ENCODE measurements at places on chromosomes 4 and X.

GRCh38 chrX:80206647-80207046 lies 192.1 kb downstream of the TBX22 start:
- no peak for DNase-seq

- no peak for DNase-seq
These were observed 60.1 kb downstream of the PRRG1 start for GRCh38 chrX:37409278-37409677.

DNA sequence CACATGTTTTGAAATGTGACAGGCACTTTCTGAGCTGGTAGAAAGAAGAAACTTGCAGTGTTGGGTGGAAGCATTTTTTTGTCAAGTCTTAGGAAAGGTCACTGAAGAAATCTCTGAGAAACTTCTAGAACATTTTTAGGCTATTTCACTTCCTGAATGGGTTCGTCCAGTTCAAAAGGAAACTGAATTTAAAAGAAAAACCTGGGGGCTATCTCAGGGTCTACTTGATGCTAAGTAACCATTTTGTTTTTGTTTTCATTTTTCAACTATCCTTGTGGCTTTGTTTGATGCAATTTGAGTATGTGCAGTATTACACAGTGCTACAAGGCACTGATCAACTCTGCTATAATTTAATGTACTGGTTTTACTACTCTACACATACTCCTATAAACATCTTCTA lies 34.0 kb upstream of the AMOT start:
- DNase-seq = no peak

- peak; percentile 2 for DNase-seq
These were observed 1.5 kb downstream of the CASP6 start for GRCh38 chr4:109701566-109702410.

DNA sequence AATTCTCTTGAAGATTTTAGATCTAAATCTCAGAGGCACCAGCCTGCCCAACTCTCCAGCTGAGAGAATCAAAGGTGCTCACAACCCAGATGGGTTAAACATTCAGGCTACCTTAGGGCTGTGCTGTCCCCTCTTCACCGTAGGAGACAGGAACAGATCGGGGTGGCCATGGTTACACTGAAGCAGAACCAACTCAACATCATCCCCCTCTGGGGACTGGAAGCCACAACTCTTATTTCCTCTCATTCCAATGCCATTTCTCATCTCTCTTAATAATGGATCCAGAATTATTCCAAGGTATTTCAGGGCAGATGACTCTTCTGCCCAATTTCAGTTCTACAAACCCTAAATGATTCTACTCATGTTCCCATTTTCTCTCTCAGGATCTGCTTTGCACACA lies 109.7 kb downstream of the NKX6-1 start:
- no peak for DNase-seq

DNA sequence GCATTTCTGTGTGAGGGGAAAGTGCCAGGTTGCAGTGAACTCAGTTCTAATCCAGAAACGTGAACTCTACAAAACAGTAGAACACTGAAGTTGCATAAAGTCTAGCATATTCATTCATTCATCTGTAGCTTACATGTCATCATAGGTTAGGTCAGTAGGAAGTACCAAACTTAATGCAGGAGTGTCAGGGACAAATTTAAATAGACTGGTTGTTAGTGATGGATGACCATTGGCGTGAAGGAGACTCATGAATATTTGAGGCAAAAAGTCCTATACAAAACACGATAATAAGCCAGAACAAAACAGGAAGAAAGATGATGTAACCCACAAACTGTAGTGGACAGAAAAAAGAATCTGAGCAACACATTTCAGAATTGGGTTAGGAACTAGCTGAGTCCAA lies 592.8 kb upstream of the PCDH10 start:
- no peak for DNase-seq

- DNase-seq = peak; percentile 45
These were observed 47.7 kb downstream of the SPRY1 start for GRCh38 chr4:123444290-123444731.

GRCh38 chr4:52942936-52943335 lies 80.8 kb downstream of the RASL11B start:
- no peak for DNase-seq

DNA sequence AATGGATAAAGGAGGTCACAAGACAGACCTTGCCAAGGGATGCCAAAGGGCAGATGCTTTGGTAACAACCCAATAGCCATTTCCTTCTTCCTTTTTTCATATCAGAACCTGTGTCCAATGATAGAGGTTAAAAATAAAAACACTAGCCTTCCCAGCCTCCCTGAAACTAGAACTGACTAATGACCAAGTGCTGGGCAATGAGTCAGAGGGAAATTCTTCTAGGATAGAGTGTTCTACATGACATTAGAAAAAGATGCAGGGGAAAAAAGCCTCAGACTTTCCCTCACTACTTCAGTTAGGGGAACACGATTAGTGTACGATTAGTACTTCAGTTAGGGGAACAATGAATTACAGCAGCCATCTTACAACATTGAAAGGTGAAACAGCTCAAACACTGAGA lies 29.3 kb upstream of the FAM47C start:
- DNase-seq = no peak

DNA sequence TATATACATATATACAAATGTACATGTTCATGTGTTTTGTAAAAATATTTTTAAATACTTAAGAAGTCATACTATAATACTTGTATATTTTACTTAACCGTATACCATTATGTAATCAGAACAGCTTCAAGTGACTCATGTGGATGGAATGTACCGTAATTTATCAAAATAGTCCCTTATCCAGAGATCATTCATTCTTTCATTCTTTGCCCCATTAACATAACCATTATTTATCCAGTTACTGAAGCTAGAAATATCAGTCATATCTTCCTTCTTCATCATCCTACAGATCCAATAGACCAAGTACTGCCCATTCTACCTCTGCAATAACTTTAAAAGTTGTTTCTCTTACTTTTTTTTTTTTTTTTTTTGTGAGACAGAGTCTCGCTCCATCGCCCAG lies 164.2 kb downstream of the MAB21L2 start:
- DNase-seq = no peak

DNA sequence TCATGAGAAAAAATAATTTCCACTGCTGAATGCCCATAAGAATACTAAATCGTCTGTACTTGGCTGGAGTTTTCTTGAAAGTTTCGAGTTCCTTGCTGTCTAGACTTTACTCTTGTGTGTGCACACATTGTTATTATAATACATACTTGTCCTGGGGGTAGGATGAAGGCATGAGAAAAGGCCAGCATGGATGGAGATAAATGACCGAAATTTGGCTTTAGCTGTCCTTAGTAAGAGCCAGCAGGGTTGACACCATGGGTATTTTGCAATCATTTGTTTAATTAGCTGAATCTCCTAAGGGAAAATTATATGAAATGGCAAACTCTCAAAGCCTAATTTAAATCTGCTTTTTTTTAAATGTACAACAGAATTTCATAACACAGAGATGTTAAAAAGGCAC lies 641.6 kb downstream of the ADGRL3 start:
- DNase-seq = no peak

- DNase-seq = no peak
These were observed 328.4 kb downstream of the CAMK2D start for GRCh38 chr4:113433116-113433515.

- no peak for DNase-seq
These were observed 829.3 kb downstream of the NLGN4X start for GRCh38 chrX:5399403-5399802.

DNA sequence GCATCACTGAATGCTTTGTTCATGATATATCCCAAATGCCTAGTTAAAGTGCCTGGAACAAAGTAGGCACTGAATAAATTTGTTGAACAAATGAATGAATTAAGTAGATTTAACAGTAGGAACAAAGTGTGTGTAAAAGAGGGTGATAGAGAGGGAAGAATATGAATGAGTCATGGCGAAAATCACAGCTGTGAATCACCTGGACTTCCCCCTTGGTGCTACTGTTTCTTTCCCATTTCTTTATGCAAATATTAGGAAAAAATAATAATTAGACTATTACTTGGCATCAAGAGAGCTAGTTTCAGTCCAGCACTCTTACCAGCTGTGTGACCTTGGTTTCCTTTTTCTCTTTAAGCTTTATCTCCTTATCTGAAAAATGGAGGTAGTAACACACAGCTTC lies 9.2 kb downstream of the SPIN3 start:
- DNase-seq = no peak

DNA sequence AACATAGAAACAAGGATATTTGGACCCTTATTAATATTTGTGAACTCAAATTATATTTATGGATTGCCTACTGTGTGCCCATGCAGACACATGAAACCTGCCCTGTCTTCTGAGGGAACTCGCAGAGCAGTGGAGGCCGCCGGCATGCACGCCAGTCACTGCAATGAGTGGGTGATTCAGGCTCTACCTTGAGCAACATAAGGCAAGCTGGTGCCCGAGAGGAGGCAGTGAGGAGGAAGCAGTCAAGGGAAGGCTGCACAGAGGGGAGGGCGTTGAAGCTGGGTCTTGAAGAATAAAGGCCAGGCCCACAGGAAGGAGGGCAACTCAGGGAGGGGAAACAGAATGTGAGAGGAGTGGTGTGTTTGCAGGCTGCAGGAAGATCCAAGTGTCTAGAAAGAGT lies 52.8 kb downstream of the PPEF2 start:
- DNase-seq = peak; percentile 14

DNA sequence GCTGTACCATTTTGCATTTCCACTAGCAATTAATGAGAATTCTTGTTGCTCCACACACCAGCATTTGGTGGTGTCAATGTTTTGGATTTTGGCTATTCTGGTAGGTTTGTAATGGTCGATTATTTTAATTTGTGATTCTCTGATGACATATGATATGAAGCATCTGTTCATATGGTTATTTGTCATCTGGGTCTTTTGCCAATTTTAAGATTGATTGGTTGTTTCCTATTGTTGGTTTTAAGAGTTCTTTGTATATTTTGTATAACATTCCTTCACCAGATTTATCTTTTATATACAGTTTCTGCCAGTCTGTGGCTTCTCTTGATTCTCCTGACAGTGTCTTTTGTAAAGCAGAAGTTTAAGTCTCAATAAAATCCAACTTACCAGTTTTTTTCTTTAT lies 18.5 kb upstream of the BDH2 start:
- DNase-seq = no peak

DNA sequence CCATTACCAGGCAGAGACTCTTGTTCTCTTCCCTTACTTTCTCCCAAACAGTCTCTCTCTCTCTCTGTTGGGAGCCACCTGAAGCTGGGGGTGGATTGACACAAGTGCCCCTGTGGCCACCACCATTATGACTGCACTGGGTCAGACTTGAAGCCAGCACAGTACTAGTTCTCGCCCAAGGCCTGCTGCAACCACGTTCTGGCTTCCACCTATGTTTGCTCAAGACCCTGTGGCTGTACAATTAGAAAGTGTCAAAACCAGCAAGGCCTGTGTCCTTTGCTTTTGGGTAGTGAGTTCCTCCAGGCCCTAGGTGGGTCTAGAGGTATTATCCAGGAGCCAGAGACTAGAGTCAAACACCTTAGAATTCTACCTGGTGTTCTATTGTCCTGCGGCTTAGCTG lies 31.0 kb downstream of the MAGED2 start:
- no peak for DNase-seq

DNA sequence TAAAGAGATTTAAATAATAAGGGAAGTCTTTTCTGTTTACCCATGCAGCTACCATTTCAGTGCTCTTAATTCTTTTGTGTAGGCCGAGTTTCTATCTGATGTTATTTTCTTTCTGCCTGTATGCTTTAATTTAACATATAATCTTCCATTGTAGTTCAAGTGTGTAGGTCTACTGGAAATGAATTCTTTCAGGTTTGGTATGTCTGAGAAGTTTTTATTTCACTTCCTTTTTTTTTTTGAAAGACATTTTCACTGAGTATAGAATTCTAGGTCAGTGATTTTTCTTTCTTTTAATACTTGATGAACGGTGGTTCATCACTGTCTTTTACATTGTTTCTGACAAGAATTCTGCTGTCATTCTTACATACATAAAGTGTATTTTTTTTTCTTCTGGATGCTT lies 42.1 kb downstream of the VAMP7 start:
- DNase-seq = no peak

GRCh38 chrX:27987862-27988646 lies 6.8 kb upstream of the DCAF8L1 start:
- DNase-seq = no peak

DNA sequence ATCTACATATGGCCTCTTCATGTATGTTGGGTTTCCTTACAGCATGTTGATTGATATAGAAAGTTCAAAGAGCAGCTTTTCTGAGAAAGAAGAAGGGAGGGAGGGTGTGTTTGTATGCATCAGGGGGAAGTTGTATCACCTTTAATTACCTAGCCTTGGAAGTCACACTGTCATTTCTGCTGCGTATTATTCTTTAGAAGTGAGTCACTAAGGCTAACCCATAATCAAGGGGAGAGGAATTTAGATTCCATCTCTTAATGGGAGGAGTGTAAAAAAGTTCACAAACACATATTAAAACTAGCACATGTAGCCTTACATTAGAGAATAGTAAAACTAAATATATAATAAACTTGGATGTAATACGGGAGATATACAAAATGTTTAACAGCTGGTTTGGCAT lies 86.5 kb upstream of the CBLL2 start:
- peak; percentile 71 for DNase-seq

DNA sequence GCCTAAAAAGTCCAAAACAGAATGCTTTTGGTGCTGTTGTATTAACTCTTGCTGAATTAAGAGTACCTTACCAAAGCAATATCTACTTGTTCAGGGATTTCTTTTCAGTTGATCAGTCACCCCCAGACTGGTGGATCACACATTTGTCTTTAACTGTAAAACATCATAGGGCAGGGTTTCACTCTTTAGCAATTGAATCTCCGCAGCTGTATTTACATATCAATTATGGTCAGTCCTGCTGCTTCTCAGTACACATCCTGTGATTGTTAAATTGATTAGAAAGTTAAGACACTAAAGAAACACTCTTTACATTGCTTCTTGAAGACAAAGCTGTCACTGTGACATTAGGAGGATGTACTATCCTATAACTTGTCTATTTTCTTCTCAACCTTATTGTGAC lies 277.1 kb upstream of the ADGRL3 start:
- DNase-seq = peak; percentile 89

- DNase-seq = peak; percentile 44
These were observed 254.5 kb downstream of the SPRY1 start for GRCh38 chr4:123651066-123651465.

DNA sequence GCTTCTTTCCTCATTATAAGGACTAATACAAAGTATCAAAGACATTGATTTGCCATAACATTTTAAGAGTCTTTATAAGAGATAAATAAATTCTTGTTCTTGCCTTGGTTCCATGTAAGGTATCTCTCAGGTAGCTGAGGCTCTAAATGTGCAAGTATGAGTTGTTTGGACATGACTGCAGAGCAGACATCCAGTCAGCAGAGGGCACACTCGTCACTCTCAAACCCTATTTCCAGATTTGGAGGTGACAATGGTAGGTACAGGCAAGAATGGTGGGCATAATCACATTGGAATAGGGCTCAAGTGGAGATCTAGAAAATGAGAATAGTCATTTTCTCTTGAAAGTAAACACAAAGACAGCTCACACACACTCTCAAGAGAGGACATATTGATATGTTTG lies 133.3 kb upstream of the ZIC3 start:
- DNase-seq = peak; percentile 4

DNA sequence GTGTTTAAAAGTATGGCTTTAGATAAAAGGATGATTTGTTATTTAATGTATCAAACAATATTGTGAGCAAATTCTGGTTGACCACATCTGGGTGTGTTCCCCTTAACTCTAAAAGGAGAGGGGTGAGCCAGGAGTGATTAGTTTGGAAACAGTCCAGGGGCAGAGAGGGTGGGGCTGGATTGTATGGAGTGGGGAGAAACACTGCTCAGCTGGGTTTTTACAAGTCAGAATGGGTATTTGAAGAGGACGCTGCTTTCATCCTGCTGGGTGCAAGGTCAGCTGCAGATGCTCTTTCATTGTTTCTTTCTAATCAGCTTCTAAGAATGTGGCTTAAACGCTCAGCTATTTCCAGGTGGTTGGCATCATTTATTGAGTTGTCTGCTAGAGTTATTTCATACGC lies 82.8 kb upstream of the LIMCH1 start:
- DNase-seq = no peak

Data from NCI-H69 (cell line).